ENCODE measurements at places on chromosomes 7 and 10.

DNA sequence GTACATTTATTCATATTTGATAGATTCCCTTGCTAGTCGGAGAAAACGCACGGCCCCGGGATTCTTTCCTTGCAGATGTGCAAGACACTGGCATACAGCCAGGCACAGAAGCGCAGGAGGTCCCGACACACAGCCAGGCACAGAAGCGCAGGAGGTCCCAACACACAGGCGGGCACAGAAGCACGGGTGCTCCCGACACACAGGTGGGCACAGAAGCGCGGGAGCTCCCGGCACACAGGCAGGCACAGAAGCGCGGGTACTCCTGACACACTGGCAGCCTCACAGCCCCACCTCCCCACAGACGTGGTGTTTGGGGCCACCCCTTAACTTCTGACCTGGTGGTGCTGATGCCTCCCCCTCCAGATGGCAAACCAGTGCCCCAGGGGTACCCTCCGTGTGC, 237.3 kb downstream of the ZMYND11 start:
- no peak for DNase-seq

DNA sequence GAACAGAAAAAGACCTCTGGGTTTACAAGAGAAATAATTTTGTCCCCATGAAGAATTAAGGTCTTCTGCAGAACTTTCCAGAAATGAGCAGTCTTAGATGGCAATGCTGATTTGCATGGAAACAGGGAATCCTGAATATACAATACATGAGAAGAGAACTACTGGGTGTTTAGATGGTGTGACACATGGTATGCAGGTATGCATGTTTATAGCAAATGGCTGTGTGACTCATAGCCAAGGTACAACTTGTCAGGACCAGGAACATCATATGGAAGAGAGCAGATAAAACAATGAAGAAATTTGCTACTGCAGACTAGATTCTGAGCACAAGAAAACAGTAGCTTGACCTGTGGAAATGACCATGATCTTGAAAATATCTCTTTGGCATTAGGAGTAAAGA, 907.8 kb downstream of the GATA3 start:
- DNase-seq, result no peak

- DNase-seq, result no peak
These were observed 225.6 kb downstream of the ARL4A start for GRCh38 chr7:12913002-12913401.

- no peak for DNase-seq
These were observed 87.8 kb downstream of the HDAC9 start for GRCh38 chr7:18583305-18583704.

- no peak for DNase-seq
These were observed 4.6 kb downstream of the STEAP2 start for GRCh38 chr7:90216080-90216674.

DNA sequence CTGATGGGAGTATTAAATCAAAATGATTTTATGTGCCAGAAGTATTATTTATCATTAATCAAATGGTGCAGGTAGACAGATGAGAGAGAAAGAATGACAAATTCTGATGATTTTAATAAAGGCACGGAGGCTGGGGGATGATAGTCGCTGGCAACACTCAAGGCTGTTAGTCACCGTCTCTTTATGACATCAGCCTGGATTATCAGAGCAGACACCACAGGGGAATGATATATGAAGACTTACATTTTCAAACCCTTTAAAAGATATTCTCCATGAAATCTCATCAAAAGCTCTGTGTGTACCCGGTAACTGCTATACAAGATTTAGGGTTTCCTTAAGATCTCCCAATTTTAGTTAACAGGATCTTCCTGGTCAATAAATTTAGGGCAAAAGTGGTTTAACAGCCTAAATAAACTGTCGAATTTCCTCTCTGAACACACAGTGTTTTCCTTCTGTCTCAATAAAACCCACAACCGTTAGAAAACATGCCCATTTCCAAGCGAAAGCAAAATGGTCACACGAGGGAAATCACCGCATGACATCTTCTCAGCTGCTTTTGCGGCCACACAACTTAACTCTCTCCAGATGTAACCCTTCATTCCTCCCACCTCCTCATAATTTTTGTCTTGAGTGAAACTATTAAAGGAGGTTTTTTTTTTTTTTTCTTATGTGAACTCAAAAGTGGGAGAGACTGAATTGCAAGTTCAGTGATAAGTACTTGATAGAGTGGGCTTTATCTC, 133.2 kb upstream of the FAM171A1 start:
- DNase-seq, result peak; percentile 18

- no peak for DNase-seq
These were observed 12.6 kb downstream of the SCD start for GRCh38 chr10:100359529-100360150.

GRCh38 chr7:94064541-94065191, 60.5 kb upstream of the BET1 start:
- no peak for DNase-seq

DNA sequence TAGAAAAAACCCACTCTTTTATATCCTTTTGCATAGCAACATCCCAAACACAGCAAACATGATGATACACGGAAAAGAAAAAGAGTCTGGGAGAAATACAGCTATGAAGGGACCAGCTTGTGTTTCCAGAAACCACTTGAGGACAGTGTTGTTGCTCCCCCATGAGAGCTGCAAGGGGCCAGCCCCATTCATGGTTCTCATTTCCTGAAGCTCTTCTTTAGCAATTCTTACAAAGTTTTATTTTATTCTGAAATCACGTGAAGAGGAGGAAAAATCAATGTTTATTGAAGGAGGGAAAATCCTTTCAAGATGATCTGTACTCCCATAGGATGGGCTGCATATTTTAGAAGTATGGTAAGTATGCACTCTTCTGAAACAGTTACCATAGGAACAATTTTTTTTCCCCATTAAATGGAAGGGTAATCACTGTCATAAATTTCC, 17.5 kb upstream of the PRTFDC1 start:
- DNase-seq, result no peak

- DNase-seq, result no peak
These were observed 186.3 kb downstream of the CAMK1D start for GRCh38 chr10:12535656-12536055.

- DNase-seq, result no peak
These were observed 37.3 kb upstream of the CCNY start for GRCh38 chr10:35299016-35299415.

GRCh38 chr7:1459920-1460820, 900 bp upstream of the MICALL2 start:
- DNase-seq, result peak; percentile 79

DNA sequence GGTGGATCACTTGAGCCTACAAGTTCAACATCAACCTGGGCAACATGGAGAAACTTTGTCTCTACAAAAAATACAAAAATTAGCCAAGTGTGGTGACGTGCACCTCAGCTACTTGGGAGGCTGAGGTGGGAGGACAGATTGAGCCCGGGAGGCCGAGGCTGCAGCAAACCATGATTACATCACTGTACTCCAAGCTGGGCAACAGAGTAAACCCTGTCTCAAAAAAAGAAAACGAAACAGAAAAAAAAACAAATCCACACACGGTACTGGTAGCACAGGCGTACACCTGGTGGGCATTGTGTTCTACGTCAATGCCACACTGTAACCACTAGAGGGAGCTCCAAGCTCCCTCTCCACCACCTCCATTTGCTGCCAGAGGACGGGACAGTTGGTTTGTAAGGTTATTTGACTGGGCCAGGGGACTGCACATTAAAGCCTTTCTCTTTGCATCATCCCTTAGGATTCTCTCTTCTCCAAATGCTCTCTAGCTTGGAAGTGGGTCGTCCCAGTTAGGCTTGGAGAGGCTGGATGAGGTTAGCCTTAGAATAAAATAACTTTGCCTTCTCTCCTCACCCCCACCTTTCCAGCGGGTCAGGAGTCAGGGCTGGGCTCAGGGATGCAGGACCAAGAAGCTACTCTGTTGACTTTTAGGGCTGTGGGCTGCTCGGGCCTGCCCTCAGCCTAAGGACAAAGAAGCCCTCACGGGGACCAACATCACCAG, 130.8 kb downstream of the SORBS1 start:
- peak; percentile 71 for DNase-seq

DNA sequence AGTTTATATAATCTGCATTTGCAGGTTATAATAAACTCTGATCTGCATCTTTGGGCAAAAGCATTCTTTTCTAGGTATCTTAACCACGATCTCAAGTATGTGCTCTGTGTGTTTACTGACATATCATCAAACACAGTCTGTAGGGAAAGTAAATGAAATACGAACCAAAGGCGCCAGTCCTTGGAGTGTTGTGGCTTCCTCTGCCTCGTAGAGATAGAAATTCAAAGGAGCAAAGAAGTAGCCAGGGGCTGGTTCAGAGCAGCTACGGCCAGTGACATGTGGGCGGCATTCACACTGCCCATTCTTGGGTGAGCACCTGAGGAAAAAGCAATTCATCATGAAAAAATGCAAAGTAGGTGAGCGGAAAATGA, 38.7 kb downstream of the LAMB4 start:
- DNase-seq, result no peak

Data from suppressor macrophage treated with lipopolysaccharide for 1 hour (primary cell).